Activated CD8-positive, alpha-beta memory T cell treated with anti-CD3 and anti-CD28 coated beads, Interleukin-2, amount 10 ng/mL, durations not matched to agents 7 days and 5 days (primary cell): ENCODE measurements at places on chromosomes 11 and 22. TPM values are rescaled to one million over a fixed set of nuclear protein-coding genes. Genes with fewer than 3 reads are reported as not detected.
A peak's percentile ranks its signal among the peaks of the same experiment; 100 is the strongest.

GRCh38 chr11:37849706-37850105, 1251.7 kb upstream of the RAG2 start:
- H3K27me3 ChIP-seq: no peaks in the 10 kb centered on the region
- no peak for DNase-seq
- H3K36me3 ChIP-seq: no peaks in the 10 kb centered on the region
- no peak overlapping the region for H3K4me3 ChIP-seq
- no peaks in the 10 kb centered on the region for H3K4me1 ChIP-seq
- H3K27ac ChIP-seq: no peak overlapping the region

DNA sequence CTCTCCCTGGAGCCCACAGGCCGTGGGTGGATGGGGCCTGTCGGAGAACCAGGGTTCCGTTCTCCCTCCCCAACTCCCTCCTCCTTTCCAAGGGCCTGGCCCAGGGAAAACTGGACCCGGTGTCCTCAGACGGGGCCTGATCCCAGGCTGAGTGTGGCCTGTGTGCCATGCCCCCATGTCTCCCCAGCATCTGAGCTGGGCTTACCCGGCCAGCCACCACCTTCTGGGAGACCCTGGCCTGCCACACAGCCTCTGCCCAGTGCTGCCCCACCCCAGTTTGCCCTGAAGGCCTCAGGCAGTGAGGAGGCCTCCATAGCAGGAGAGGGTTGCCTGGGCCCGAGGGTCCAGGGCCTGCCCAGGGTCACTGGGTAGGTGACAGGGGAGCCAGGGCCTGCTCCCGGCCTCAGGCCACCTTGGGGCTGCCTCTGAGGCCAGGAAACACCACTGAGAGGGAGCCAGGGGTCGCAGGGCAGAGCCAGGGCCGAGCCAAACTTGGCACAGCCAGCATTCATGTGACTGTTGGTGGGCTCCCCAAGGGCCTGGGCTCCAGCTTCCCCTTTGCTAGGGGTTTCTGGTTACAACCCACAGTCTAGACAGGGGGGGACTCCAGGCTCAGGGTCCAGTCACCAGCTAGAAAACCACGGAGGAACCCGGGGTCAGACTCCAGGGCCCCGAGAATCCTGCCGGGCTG, 590 bp upstream of the IFITM10 start:
- no peak overlapping the region for H3K4me3 ChIP-seq
- peaks cover 20% of the 10 kb centered on the region for H3K4me1 ChIP-seq
- H3K36me3 ChIP-seq: peaks cover 10% of the 10 kb centered on the region
- H3K27me3 ChIP-seq: peaks cover 23% of the 10 kb centered on the region
- H3K27ac ChIP-seq: no peak overlapping the region
- no peak for DNase-seq

DNA sequence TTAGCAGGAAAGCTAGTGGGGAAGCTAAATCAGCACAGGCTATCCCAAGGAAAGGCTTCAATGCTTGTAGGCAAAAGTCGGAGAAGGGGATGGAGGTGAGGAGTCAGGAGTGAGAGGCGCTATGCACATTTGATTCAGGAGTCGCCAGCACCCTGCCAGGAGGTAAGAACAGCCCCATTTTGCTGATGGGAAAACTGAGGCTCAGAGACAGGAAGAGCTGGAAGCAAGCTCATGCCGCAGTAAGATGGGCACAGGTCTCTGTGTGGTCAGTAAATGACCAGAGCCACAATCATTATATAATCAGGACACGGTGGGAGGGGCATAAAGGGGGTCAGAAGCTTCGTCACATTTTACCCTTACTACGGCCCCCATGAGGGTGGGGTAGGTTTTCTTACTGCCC, 504.4 kb downstream of the MN1 start:
- no peak overlapping the region for H3K27ac ChIP-seq
- H3K36me3 ChIP-seq: no peaks in the 10 kb centered on the region
- H3K4me1 ChIP-seq: no peaks in the 10 kb centered on the region
- peaks cover 19% of the 10 kb centered on the region for H3K27me3 ChIP-seq
- DNase-seq: no peak

GRCh38 chr11:61969838-61970662, 2.6 kb upstream of the FTH1 start:
- H3K27me3 ChIP-seq: no peaks in the 10 kb centered on the region
- H3K27ac ChIP-seq: no peak overlapping the region
- H3K4me3 ChIP-seq: no peak overlapping the region

DNA sequence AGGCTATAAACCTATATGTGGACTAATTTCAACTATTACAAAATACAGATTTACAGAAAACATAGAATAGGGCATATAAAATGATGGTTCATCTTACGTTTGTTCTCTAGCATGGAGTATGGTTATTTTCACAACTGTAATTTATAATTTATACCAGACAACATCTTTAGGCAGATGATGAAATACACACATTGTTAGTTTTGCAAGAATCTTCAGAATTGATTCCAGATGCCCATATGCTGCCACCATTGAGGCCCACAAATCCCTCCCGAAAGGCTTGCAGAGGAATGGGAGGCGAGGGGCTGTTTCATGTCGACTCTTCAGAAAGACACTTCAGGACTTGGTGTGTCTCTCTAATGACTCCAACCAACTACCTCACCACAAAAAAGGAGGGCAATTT, 6.2 kb downstream of the PTPN5 start:
- peaks cover 47% of the 10 kb centered on the region for H3K27me3 ChIP-seq
- no peak for DNase-seq
- no peaks in the 10 kb centered on the region for H3K36me3 ChIP-seq
- no peak overlapping the region for H3K4me3 ChIP-seq

GRCh38 chr11:7612661-7613393, 60.5 kb downstream of the CYB5R2 start:
- H3K4me3 ChIP-seq: no peak overlapping the region
- no peak overlapping the region for H3K27ac ChIP-seq
- DNase-seq: no peak
- no peaks in the 10 kb centered on the region for H3K27me3 ChIP-seq
- H3K36me3 ChIP-seq: no peaks in the 10 kb centered on the region
- no peaks in the 10 kb centered on the region for H3K4me1 ChIP-seq

DNA sequence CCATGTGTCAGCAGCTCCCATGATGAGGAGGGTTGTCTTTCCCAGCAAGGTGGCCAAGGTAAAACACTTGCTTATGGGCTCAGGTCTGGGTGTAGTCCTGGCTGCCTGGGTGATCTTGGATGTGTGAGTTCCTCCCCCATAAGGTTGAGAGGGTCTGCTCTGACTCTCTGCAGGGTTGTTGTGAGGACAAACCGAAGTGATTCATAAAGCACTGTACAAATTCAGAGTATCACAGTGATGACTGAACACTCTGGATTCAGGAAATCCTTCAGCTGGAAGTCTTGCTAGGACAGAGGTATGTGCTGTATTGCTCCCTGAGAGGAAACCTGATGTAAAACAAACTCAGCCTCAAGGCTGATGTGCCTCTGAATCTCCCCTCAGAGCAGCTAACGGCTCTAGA, 220.9 kb upstream of the PITPNB start:
- H3K4me3 ChIP-seq: no peak overlapping the region
- no peaks in the 10 kb centered on the region for H3K36me3 ChIP-seq
- H3K27ac ChIP-seq: no peak overlapping the region
- DNase-seq: no peak
- peaks cover 18% of the 10 kb centered on the region for H3K27me3 ChIP-seq

DNA sequence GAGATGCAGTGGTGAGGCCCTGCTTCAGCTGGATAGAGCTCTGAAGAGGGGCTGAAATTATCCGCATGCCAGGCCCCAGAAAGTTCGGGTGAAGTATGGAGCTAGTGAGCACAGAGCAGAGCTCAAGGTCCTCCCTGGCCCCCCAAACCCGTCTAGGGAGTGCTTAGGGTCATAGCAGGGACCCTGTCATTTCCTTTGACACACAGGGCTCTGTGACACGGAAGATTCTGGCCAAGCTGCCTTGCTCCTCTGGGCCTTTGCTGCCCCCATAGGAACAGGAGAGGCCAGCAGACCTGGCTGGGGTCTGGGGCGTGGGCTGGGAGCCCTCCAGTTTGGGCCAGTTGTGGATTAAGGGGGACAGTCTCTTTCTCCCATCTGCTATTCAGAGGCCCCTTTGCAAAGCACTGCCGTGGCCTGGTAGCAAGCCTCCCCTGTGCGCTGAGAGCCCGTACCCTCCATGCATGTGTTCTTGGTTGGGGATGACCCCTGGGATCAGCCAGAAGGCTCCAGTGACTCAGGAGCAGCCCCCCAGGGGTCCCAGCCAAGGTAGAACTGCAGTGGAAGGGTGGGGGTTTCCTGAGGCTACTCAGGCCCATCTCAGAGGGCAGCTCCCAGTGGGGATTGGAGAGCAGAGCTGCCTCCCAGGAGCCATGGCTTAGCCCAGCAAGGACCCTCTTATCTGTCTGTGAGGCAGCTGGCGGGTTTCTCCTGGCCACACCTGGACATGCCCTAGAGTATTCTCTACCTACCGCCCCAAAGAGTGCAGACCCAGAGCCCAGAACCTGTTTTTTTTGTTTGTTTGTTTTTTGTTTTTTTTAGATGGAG, 42.3 kb downstream of the RNF141 start:
- no peak overlapping the region for H3K4me3 ChIP-seq
- H3K36me3 ChIP-seq: peaks cover 8% of the 10 kb centered on the region
- DNase-seq: no peak
- H3K27ac ChIP-seq: no peak overlapping the region
- no peaks in the 10 kb centered on the region for H3K4me1 ChIP-seq

GRCh38 chr11:20238712-20239111, 78.4 kb upstream of the DBX1 start:
- no peak overlapping the region for H3K27ac ChIP-seq
- peaks cover 8% of the 10 kb centered on the region for H3K27me3 ChIP-seq

DNA sequence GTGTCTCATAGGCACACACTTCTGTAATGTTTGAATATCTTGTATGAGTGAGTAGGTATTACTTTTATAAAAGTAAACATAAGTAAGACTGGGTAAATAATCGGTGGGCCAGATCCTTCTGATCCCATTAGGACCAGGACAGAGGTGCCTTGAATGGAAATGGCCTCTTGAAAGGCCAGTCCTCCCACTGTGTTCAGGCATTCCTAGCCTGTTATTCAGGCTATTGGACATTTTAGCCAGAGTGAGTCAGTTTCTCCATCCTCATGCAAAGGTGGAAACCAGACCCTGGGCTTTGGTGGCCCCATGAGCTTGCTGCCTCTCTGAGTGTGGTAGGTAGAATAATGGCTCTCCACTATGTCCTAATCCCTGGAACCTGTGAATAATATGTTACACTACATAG, 34.4 kb downstream of the C11orf96 start:
- H3K36me3 ChIP-seq: no peaks in the 10 kb centered on the region
- no peak for DNase-seq
- H3K4me3 ChIP-seq: no peak overlapping the region
- no peak overlapping the region for H3K27ac ChIP-seq

- no peak for DNase-seq
- no peaks in the 10 kb centered on the region for H3K36me3 ChIP-seq
- no peaks in the 10 kb centered on the region for H3K27me3 ChIP-seq
- H3K4me3 ChIP-seq: peak overlapping the region; percentile 62
- H3K4me1 ChIP-seq: peaks cover 10% of the 10 kb centered on the region
Measured at GRCh38 chr11:47400768-47401279, 7.6 kb upstream of the SLC39A13 start.

- H3K27me3 ChIP-seq: peaks cover 9% of the 10 kb centered on the region
- no peak for DNase-seq
- peaks cover 11% of the 10 kb centered on the region for H3K4me1 ChIP-seq
- no peaks in the 10 kb centered on the region for H3K36me3 ChIP-seq
Measured at GRCh38 chr11:126414615-126415014, 59.1 kb downstream of the ST3GAL4 start.

GRCh38 chr22:20226077-20226716, 41.9 kb downstream of the RTN4R start:
- H3K4me1 ChIP-seq: no peaks in the 10 kb centered on the region
- H3K27me3 ChIP-seq: no peaks in the 10 kb centered on the region
- no peaks in the 10 kb centered on the region for H3K36me3 ChIP-seq
- no peak for DNase-seq
- no peak overlapping the region for H3K27ac ChIP-seq
- no peak overlapping the region for H3K4me3 ChIP-seq

DNA sequence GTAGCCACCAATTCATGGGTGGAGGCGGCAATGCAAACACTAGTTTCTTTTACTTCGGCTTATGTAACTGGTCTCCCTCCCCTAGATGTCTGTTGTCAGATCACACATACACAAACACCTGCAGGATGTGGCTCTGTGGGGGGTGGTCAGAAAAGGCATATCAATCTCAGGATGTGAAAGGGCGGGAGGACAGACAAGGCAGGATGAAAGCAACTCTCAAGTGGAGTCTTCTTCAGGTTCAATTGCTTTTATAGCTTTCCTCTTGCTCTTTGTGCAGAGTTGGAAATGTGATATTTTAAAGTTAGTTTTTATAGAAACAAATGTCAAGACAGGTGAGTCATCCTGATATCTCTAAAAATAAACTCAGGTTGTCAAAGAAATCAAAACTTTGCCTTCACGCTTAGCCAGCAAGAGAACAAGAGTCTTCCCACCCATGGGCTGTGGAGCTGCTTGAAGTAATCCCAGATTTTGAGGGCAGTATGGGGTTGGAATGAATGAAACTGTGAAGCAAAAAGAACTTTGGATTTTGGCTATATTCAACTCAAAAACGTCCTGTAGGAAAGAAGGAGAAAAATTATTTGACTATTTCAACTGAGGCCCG, 423.4 kb downstream of the GUCY1A2 start:
- no peaks in the 10 kb centered on the region for H3K27me3 ChIP-seq
- H3K36me3 ChIP-seq: no peaks in the 10 kb centered on the region
- no peaks in the 10 kb centered on the region for H3K4me1 ChIP-seq
- no peak overlapping the region for H3K4me3 ChIP-seq
- no peak overlapping the region for H3K27ac ChIP-seq

DNA sequence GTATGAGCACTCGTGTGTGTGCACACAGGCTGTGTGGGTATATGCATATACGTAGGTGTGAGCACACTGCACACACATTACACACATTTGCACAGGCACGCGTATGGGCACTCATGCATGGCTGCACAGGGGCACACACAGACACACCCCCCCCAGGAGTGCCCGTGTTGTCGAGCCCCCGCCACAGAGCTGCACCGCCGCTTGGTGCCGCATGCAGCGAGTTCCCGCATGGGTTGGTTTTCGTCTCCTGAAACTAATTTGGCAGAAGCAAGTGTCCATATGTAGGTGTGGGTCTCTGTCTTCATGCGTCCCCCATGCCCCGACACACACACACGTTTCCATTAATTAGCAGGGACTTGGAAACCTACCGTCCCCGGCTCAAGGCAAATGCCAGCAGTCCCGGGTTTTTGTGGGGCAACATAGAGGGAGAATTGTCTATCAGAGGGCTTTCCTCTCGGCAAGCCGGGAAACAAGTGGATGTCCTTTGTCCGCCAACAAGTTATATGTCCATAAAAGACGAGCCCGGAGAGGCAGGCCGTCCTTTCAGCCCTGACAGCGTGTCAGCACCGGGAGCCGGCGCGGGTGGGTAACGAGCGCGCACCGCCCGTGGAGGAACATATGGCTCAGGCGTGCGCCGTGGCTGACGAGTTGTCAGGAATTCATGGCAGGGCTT, 1291.7 kb downstream of the BRD1 start:
- DNase-seq: no peak
- no peak overlapping the region for H3K4me3 ChIP-seq
- H3K4me1 ChIP-seq: no peaks in the 10 kb centered on the region
- H3K27me3 ChIP-seq: no peaks in the 10 kb centered on the region
- no peaks in the 10 kb centered on the region for H3K36me3 ChIP-seq

Gene TNNI2
- not detected for total RNA-seq

Gene PARVG
- 170 TPM for total RNA-seq

Gene ZBTB16
- total RNA-seq: 3.2 TPM

Gene CREB3L1
- not detected for total RNA-seq

Gene EEF1G
- 1,201 TPM for total RNA-seq

Gene KDM4E
- not detected for total RNA-seq

Gene OR5P2
- total RNA-seq: not detected

Gene APOBEC3H
- 67.0 TPM for total RNA-seq

Gene OR2D2
- 0.21 TPM for total RNA-seq

Gene HEPHL1
- total RNA-seq: not detected

Gene ADM2
- 5.3 TPM for total RNA-seq

Gene LINC01488
- not detected for total RNA-seq

Gene JAML
- 139 TPM for total RNA-seq

Gene SYT8
- not detected for total RNA-seq

Gene IFITM10
- total RNA-seq: 1.3 TPM

Gene TMPRSS4
- 0.76 TPM for total RNA-seq

Gene GNAZ
- total RNA-seq: not detected
